ENCODE measurements at places on chromosomes 3 and 15.

GRCh38 chr3:63921741-63922482 is 9.7 kb upstream of the SCAANT1 start:
- DNase-seq, result no peak

GRCh38 chr15:40754574-40754882 is 526 bp downstream of the RMDN3 start:
- peak; percentile 22 for DNase-seq

DNA sequence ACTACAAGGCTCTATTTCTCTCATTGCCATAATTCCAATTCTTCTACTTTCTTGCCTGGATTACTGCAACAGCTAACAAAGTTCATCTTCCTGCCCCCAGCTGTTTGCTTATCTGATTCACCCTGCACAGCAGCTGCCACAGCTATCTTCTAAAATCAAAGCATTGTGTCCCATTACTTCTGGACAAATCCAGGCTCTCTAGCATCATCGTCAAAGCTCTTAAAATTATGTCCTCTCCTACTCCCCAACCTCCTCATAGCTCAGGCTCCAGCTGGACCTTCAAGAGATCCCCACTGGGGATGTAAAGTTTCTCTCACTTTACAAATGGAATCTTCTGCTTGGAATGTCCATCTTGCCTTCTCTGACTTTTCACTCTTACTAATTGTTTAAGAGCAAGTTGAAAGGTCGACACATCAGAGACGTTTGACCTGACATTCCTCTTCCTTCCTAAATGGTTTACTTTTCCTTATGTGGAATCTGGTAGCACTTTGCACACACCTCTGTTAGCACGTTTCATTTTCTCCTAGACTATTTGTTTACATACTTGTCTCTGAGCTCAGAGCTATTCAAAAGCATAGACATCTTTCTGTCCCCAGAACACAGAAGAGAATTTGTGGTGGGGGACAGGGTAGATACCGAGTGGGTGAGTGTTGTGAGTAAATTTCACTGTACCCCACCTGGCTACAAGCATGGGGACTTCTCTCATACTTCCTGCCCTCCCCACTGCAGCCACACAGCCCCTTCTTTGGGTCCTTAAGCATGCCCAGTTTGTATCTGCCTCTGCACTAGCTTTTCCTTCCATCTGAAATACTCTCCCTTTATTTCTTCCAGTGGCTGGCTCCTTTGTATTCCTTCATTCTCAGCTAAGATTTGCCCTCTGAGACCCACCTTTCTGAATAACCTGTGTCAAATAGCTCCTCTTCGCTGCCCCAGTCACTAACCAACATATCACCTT is 77.9 kb downstream of the SERPINI1 start:
- DNase-seq, result no peak

DNA sequence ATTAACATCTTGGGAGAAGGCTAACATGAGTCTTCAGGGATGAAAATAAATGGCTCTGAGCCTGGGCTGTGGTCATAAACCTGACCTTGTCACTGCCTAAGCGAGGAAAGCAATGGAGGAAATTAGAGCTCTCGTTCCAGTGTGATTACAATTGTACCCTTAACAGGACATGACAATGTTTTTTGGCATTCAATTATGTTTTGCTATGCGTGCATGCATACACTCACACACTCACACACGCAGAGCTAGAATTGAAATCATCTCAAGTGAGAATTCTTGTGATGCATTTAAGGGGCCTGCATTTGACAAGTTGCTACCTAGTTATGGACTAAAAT is 24.1 kb downstream of the ZNF80 start:
- no peak for DNase-seq

GRCh38 chr15:52529341-52529924 is 753 bp upstream of the MYO5A start:
- DNase-seq, result no peak

DNA sequence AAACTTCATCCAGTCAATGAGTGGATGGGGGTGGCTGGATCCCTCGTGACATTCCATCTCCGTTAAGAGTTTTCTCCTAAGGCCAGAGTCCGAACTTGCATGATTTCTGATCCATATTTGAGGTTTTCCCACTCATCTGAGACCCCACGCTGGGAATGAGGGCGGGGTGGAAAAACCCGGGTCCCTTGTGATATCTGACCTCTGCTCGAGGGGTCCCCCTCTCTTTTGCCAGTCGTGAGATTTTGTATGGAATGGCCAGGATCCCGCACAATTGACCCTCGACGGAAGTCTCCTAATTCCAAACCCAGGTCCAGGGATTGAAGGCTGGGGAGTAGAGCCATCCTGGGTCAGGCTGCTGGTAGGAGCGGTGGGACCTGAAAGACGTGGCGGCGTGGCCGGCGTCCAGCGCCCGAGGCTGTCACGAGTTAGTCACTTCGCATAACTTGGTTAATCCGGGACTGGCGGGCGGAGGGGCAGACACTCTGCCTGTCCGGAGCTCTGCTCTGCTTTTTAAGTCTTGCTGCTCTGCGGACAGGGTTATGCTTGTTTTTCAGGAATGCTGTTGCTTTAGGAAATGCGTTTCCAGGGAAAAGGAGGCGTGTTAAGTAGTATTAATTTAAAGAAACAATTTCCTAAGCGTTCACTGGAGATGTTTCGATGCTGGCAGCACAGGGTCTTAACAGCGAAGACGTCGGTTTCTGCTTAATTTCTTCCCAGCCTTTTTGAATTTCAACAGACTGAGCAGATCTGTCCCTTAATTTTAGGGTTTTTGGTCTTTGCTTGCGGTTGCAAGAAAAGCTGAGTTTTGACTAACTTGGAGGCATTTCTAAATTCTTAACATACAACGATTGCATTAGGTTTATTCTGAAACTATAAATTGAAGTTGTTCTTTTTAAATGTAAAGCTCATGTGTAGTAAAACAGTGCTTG is 69.7 kb upstream of the LRRFIP2 start:
- peak; percentile 36 for DNase-seq

- DNase-seq, result no peak
Measured at GRCh38 chr15:73127302-73127936, 75.2 kb downstream of the NEO1 start.

- no peak for DNase-seq
Measured at GRCh38 chr15:73608941-73609340, 24.2 kb downstream of the NPTN start.

GRCh38 chr15:94297558-94297957 is 66.2 kb downstream of the MCTP2 start:
- no peak for DNase-seq

GRCh38 chr15:34927726-34928125 is 41.8 kb downstream of the AQR start:
- DNase-seq, result no peak

All from activated gamma-delta T cell (primary cell).